ENCODE measurements at places on chromosomes 13 and 19. TPM values are rescaled to one million over a fixed set of nuclear protein-coding genes. Genes with fewer than 3 reads are reported as not detected.

The NR2F6 gene
- 10.1 TPM for total RNA-seq

The TMPRSS9 gene
- not detected for total RNA-seq

The ETHE1 gene
- 36.8 TPM for total RNA-seq

The ZNF709 gene
- total RNA-seq, result 1.4 TPM
